Stimulated activated CD8-positive, alpha-beta memory T cell treated with anti-CD3 and anti-CD28 coated beads, Interleukin-2, amount 100 ng/mL, for 48 hours (primary cell): ENCODE measurements at places on chromosomes 7 and 10.

DNA sequence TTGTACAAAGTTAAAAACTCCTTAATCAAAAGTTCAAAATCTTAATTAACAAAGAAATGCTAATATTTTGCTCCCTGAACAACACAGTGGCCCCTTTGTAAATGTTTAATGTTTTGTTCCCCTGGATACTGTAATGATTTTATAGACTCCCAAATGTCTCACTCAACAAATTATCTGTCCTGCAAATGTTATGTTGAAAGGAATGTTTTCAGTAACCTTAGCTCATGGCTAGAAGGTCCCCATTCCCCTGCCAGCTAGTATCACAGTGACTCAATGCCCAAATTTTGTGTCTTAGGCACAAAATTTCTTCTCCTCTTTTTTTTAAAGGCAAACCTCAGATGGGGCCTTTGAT lies 298.9 kb downstream of the ELMO1 start:
- no peak for DNase-seq

DNA sequence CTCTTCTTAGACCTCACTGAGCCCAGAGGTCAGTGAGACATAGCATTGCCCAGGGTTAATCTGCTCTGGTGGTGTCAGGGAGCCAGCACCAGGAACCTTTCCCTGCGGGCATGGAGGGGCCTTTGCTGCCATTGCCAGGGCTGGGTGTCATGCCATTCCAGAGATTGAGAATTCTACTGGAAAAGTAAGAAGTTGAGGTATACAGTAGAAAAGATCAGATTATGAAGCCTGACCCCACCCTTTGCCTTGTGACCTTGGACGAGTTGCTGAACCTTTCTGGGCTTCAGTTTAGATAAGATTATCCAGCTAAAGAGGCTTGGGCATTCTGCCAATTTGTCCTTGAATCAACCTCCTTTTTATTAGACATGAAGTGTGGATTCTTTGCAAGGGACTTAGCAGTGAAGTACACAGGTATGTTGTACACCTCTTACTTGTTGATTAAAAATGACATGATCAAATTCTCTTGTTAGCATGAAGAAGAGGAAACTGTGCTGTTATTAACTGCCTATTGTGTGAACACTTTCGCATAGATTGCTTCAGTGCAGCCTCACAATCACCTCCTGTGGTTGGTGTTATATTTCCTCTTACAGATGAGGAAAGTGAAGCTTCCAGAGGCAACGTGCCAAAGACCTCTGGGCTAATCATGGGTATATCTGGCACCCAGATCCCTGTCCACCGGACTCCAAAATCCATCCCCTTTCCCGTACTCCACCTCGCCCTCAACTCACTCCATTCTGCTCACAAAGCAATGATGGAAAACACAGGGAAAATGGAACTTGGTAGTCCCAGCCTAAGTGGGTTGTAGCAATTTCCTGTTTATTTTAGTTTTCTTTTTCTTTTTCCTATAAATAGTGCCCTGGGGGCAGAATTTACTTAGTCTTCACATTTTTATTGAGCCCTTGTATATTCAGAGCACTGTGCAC lies 151.3 kb downstream of the CAMK1D start:
- DNase-seq = no peak

DNA sequence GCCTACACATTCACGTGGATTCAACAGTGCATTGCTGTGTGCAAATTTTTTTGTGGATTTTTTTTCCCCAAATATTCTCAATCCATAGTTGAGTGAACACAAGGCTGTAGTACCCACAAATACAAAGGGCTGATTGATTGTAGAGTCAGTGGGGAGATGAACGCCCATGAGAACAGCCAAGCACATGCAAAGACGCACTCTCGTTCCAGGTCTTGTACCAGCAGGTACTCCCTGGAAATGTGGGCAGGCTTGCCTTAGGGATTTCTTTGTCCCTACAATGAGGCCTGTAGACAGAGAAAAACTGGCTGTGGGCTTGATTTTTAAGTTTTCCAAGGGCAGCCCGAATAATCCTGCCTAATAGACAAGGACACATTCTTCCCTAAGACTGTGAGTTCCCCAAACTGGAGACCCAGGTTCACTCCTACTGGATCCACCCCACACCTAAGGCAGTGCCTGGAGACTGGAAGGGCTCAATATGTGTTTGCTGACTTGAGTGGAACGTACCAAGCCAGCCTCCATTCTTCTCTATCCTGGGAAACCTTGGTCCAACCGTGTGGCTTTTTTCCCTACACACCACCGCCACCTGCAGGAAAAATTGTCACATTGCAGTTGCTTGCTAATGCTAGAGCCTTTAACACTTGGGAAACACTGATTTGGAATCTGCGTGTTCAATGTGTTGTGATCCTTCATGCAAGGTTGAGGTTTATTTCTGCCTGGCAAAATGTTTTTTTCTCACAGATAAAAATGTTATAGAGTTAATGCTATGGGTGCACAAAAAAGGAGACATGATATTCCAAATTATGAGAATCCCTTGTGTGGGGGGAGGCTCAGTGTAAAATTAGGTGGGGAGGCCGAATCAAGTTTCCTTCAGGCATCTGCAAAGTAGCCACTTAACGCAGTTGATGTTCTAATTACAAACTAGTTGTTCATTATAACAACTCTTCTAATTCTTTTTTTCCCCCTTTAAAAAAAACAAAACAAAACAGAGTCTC lies 49.3 kb downstream of the PPP1R17 start:
- peak; percentile 10 for DNase-seq

GRCh38 chr10:9577746-9578145 lies 1439.9 kb upstream of the CELF2 start:
- DNase-seq = no peak

DNA sequence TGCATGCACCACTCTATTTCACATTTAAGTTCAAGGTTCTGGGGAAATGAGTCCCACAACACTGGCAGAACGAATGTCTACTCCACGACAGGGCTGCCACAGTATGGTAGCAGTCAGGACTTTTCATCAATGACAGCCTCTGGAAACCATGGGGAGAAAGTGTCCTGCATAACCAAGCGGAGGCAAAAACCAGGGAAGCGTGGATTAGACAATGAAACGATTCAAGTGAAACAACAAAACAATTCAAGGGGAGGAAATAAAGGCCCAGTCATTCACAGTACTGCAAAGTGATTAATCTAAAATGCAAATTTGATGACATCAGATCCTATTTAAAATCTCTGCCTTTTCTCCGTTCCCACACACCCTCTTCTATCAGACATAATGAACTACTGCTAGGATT lies 168.2 kb downstream of the DPY19L1 start:
- DNase-seq = no peak

- no peak for DNase-seq
Observed at GRCh38 chr10:26960308-26960707, 99.5 kb upstream of the ABI1 start.

DNA sequence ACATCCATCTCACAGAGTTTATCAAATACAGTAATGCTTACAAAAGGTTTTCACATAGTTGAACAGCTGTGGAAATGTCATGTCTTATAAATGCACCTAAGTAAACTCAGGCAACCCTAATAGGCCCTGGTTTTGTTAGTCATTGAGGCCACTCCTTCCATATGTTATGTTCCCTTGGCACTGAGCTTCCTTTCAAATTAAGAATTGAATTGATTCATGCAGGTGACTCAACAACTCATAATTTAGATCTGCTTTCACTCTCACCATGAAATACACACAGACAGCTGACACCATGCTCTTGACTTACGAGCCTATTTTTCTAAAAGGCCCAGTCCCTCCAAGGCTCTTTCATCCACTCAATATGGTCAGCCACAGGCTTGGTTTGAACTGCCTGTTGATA lies 476.9 kb downstream of the KCNMA1 start:
- no peak for DNase-seq

DNA sequence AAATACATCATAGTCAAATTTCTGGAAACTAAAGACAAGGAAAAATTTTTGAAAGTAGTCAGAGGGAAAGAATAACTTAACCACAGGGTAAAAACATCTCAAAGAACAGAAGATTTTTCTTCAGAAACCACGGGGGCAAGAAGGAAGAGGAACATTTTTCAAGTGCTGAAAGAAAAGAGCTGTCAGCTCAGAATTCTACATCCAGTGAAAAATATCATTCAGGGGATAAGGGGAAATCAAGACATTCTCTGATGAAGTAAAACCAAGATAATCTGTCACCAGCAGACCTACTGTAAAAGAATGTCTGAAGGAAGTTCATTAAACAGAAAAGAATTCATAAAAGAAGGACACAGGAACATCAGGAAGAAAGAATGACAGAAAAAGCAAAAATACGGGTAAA lies 111.2 kb upstream of the TMEM72 start:
- DNase-seq = no peak

DNA sequence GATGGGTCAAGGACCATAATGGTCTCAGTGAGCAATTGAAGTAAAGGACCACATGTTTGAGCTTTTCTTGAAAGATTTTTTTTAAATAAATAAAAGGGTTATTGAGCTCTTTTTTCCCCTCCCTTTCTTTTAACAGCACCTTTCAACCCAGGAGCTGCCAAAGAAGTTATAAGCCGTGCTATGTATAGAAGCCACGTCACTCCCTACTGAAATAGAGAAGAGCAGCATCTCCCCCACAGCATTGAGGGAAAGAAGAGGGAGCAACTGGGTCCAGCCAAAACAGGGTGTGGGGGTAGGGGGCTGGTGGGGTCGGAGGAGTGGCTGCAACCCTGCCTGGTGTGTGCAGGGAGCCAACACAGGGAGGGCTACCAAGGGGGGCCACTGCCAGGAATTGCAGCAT lies 227.2 kb downstream of the PLXNA4 start:
- DNase-seq = no peak

DNA sequence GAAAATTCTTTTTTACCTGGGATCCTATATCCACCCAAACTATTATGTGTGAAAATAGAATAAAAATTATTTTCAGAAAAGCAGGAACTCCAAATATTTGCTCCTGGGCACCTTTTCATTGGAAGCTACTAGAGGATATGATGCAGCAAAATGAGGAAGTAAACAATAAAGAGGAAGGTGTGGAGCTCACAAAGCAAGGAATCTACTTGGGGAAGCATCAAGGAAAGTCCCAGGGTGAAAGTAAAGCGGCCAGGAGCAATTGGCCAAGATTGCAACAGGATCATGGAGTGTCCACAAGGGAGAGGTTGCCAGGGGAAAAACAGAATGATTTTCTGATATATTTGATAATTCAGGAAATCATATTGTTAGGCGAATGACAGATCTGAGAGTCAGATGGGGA lies 80.8 kb downstream of the CARD11 start:
- no peak for DNase-seq

GRCh38 chr10:125823663-125824251 lies 411 bp downstream of the BCCIP start:
- no peak for DNase-seq

DNA sequence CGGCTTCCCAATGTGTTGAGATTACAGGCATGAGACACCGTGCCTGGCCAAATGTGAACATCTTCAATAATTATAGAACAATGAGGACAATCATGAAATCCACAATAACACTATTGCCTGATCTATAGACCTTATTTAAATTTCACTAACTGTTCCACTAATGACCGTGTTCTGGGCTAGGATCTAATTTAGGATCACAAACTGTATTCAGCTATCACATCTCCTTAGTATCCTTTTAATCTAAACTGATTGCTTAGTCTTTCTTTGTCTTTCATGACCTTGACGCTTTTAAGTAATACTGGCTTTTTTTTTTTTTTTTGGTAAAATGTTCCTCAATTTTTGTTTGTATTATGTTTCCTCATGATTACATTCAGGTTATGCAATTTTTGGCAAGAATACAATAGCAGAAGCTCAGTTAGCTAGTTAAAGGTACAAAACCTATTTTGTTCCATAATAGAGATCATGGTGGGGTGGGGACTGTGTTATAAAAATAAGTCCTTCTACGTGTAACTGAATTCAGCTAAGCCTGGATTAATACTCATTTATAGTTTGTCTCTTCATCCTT lies 158.4 kb downstream of the AOAH start:
- no peak for DNase-seq

- DNase-seq = no peak
Observed at GRCh38 chr7:131074043-131074442, 253.6 kb upstream of the MKLN1 start.

- no peak for DNase-seq
Observed at GRCh38 chr7:139703487-139704307, 74.1 kb downstream of the HIPK2 start.

DNA sequence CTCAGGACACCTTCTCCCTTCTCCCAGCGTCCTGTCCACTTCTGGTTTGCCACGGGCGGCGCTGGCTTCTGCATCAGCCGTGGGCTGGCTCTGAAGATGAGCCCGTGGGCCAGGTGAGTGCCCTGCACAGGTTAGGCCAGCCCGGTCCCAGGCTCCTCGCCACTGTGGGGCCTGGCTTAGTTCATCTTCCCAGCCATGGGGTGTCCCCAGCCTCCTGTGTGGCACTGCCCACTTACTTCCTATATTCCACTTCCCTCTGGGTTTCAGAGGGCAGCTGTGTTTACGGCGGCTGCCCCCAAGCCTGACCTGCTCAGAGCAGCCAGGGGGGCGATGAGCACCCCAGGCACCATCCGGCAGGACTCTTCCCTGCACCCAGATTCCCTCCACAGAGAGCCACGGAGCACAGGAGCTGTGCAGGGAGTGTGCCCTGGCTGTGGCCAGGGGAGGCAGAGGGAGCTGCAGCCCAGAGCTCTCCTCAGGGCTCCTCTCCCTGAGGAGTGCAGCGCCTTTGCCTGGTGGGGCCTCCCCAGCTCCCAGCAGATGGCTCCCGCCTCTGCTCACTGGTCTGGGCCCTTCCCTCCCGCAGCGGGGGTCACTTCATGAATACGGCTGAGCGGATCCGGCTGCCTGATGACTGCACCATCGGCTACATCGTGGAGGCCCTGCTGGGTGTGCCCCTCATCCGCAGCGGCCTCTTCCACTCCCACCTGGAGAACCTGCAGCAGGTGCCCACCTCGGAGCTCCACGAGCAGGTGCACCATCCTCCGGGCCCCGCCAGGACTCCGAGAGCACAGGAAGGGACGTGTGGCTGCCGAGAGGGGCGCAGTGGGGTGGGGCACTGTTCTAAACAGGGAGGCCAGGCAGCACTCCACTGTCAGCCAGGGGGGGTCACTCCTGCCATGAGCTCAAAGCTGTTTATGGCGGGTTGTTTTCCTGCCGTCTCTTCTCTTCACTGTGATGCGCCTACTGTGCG lies 6.4 kb downstream of the LFNG start:
- DNase-seq = no peak

DNA sequence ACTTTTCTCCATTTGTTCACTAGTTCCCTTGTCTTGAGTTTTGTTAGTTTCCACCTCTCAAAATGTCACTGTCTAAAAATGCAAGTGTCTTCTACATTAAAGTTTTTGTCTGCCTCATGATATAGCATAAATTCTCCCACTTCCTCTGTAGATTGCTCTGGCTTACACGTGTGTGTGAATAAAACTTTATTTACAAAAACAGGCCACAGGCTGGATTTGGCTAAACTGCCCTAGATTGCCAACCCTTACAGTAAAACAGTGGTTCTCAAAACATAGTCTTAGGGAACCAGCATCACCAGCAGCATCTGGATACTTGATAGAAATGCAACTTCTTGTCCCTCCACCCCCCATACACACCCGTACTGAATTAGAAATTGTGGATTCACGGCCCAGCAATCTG lies 207.8 kb downstream of the VTI1A start:
- no peak for DNase-seq
